ENCODE measurements at places on chromosomes 1 and 21. TPM values are rescaled to one million over a fixed set of nuclear protein-coding genes. Genes with fewer than 3 reads are reported as not detected.
A peak's percentile ranks its signal among the peaks of the same experiment; 100 is the strongest.

DNA sequence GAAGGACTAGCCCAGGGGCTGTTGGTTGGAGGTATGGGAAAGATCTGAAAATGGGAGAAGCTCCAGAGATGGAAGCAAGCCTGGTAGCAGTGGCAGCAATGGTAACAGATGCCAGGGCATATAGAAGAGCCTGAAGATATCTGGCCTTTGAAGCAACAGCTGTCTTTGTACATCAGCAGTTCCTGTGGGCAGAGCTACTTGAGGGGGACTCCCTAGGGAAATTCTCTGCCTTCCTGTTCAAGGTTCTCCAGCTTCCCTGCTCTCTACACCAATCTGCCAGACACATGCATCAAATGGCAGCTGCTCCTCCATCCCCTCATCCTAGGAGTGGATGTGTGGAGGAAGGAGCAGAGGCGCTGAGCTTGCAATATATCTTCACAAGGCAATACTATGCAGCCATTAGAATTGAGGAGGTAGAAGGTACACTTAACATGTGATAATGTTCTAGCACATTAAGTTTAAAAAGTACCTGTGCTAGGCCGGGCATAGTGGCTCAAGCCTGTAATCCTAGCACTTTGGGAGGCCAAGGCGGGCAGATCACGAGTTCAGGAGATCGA, 2.2 kb downstream of the TMEM35B start:
- peak overlapping the region; percentile 70 for H3K4me3 ChIP-seq
- H3K4me1 ChIP-seq: peaks cover 45% of the 10 kb centered on the region
- H3K27me3 ChIP-seq: no peaks in the 10 kb centered on the region

GRCh38 chr1:151892190-151892589, 17.1 kb downstream of the THEM4 start:
- H3K4me1 ChIP-seq: no peaks in the 10 kb centered on the region
- no peak overlapping the region for H3K4me3 ChIP-seq
- no peak overlapping the region for H3K27ac ChIP-seq
- DNase-seq: no peak
- H3K36me3 ChIP-seq: peaks cover 44% of the 10 kb centered on the region
- H3K27me3 ChIP-seq: no peaks in the 10 kb centered on the region

DNA sequence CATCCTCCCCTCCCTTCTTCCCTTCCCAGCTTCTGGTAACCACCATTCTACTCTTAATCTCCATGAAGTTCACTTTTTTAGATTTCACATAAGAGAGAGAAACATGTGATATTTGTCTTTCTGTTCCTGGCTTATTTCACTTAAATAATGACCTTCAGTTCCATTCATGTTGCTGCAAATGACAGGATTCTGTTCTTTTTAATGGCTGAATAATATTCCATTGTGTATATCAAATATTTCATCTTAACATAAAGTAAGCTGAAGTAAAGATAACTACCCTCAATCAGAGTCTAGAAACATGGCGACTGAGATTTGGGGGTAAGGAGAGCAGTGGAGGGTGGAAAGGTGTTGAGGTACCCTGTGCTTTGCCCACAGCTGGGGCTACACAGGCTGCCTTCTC, 68.9 kb downstream of the RHOU start:
- no peak overlapping the region for H3K4me3 ChIP-seq
- H3K27ac ChIP-seq: no peak overlapping the region
- peaks cover 5% of the 10 kb centered on the region for H3K4me1 ChIP-seq

GPR3 gene
- not detected for total RNA-seq

DNA sequence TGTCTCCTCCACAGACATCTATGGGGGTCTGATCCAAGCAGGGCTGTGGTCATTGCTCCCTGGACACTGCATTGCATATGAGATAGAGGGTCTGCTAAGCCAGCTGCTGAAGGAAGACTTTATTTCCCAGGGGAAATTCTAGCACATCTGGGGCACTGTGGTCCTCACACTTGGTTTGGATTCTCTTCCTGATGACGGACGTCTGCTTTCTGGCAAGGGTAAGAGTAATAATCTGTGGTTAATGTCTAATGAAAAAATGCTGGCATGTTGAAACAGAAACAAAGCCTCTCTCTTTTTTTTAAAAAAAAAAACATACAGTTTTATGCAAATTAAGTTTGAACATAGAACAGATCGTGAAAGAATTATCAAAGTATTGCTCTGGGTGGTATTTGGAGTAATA, 553.9 kb downstream of the DPYD start:
- no peaks in the 10 kb centered on the region for H3K4me1 ChIP-seq
- DNase-seq: no peak
- no peaks in the 10 kb centered on the region for H3K27me3 ChIP-seq
- H3K27ac ChIP-seq: no peak overlapping the region
- H3K36me3 ChIP-seq: peaks cover 1% of the 10 kb centered on the region

DNA sequence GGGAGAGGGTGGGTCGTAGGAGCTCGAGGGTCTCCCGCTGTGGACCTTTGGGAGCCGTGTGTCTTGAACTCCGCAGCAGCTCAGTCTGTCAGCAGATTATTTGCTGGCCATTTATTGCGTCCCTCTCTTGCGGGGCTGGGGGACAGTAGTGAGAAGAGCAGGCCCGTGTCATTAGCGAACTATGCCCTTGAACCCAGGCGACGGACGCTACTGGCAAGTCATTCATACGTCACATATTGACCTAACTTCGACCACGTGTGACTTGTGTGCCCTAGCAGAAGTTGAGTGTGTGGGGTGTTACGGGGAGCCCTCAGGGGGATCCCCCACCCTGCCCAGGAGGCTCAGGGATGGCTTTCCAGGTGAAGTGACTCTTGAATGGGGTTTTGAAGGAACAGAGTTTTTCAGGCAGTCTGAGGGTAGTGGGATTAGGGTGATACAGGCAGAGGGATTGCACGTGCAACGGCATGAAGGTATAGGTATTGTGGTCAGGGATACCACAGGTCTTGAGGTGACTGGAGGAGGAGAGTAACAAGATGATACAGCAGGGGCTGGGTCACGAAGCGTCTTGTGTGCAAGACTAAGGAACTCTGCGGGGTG, 13.0 kb downstream of the RCC1 start:
- DNase-seq: no peak
- peak overlapping the region; percentile 73 for H3K27ac ChIP-seq
- peaks cover 28% of the 10 kb centered on the region for H3K4me1 ChIP-seq
- H3K36me3 ChIP-seq: peaks cover 28% of the 10 kb centered on the region

DNA sequence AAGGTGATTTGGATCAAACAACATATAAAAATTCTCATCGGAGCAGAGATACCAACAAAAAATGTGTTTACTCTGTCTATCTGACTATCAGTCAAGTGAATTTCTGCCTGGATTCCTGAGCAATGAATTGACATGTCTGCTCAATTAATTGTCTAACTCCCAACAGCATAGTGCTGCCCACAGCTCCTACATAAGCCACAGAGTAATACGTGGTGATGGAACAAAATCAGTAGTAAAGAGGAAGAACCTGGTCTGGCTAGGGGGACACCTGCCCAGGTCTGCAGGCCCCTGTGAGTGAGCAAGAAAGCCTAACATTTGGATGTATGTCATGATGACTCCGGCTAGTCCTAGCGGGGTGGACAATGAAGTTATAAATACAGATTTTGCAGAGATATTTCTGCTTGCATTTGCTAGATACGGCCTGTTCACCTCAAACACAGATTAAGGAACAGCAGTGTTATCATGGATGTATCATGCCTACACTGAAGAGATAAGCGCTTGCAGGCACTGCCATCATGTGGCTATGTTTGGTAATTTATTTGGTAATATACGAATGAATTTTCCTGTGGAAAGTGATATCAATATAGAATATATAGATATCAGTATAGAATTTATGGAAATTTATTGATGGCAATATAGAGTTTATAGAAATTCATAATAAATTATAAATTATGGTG, 69.6 kb upstream of the LRRC8B start:
- H3K27me3 ChIP-seq: peaks cover 2% of the 10 kb centered on the region
- no peak overlapping the region for H3K27ac ChIP-seq
- no peak for DNase-seq

- H3K27me3 ChIP-seq: peaks cover 3% of the 10 kb centered on the region
- H3K4me3 ChIP-seq: no peak overlapping the region
- H3K36me3 ChIP-seq: no peaks in the 10 kb centered on the region
- H3K4me1 ChIP-seq: peaks cover 20% of the 10 kb centered on the region
Measured at GRCh38 chr1:235098991-235099390, 29.6 kb downstream of the TOMM20 start.

- no peak overlapping the region for H3K4me3 ChIP-seq
Measured at GRCh38 chr1:225917536-225917935, 6.5 kb downstream of the PYCR2 start.

GRCh38 chr1:8674481-8674880, 143.0 kb downstream of the RERE start:
- no peak overlapping the region for H3K27ac ChIP-seq
- peaks cover 8% of the 10 kb centered on the region for H3K36me3 ChIP-seq
- H3K4me1 ChIP-seq: peaks cover 63% of the 10 kb centered on the region
- H3K4me3 ChIP-seq: no peak overlapping the region
- no peak for DNase-seq

TDRD10 gene
- not detected for total RNA-seq

DNA sequence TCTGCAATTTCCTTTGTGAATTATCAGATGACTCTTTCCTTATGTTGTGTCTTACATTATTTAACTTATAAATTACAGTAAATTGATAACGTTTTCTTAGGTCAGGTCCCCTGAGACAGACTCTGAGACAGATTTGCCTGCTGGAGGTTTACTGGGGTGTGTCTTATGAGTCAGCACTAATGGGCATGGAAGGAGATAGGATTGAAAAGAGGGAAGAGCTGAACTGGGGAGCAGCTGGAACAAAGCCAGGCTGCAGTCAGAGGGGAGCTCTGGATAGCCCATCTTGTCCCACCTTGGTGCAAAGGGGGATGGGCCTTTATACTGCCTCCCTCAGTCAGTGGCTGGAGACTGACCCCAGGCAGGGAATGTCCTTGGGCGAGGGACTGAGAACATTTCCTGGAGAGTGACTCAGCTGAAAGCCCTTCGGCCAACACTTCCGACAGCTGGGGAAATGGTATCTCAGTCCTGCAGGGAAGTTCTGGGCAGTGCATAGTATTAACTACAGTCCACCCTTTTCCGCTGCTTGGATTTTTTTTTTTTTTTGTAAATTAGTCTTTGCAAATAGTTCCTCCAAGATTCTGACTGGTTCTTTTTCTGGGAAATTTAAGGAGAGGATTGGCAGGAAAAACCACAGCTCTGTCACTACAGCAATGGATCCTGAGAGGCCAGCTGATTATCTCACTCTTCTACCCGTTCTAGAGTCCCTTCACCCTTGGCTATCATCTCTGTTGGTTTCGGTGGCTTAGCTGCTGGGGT, 39.1 kb upstream of the CDC42BPA start:
- DNase-seq: no peak
- no peaks in the 10 kb centered on the region for H3K4me1 ChIP-seq
- no peaks in the 10 kb centered on the region for H3K36me3 ChIP-seq
- no peak overlapping the region for H3K27ac ChIP-seq
- peaks cover 7% of the 10 kb centered on the region for H3K27me3 ChIP-seq
- H3K4me3 ChIP-seq: no peak overlapping the region

CCDC185 gene
- not detected for total RNA-seq

GRCh38 chr1:195970209-195970608, 638.0 kb downstream of the KCNT2 start:
- H3K27me3 ChIP-seq: no peaks in the 10 kb centered on the region
- DNase-seq: no peak
- no peak overlapping the region for H3K27ac ChIP-seq
- no peaks in the 10 kb centered on the region for H3K4me1 ChIP-seq
- H3K4me3 ChIP-seq: no peak overlapping the region

GRCh38 chr1:162873671-162874666, 13.0 kb upstream of the CCDC190 start:
- no peak overlapping the region for H3K4me3 ChIP-seq
- H3K27ac ChIP-seq: no peak overlapping the region
- peaks cover 13% of the 10 kb centered on the region for H3K27me3 ChIP-seq

RNU1-1 gene
- total RNA-seq: 3,526 TPM

ADGRB2 gene
- total RNA-seq: 6.3 TPM

- H3K4me3 ChIP-seq: no peak overlapping the region
- no peaks in the 10 kb centered on the region for H3K4me1 ChIP-seq
- no peak overlapping the region for H3K27ac ChIP-seq
- H3K36me3 ChIP-seq: no peaks in the 10 kb centered on the region
- peaks cover 9% of the 10 kb centered on the region for H3K27me3 ChIP-seq
Measured at GRCh38 chr1:115771094-115771846, 2.8 kb upstream of the CASQ2 start.

- H3K4me1 ChIP-seq: peaks cover 3% of the 10 kb centered on the region
- H3K27me3 ChIP-seq: no peaks in the 10 kb centered on the region
- H3K36me3 ChIP-seq: no peaks in the 10 kb centered on the region
- H3K27ac ChIP-seq: no peak overlapping the region
- no peak overlapping the region for H3K4me3 ChIP-seq
Measured at GRCh38 chr1:118862755-118863154, 125.4 kb downstream of the TBX15 start.
